Thyroid gland (tissue), 4 donors: ENCODE measurements at places on chromosomes 13 and 19. TPM values are rescaled to one million over a fixed set of nuclear protein-coding genes. Genes with fewer than 3 reads are reported as not detected.

DNA sequence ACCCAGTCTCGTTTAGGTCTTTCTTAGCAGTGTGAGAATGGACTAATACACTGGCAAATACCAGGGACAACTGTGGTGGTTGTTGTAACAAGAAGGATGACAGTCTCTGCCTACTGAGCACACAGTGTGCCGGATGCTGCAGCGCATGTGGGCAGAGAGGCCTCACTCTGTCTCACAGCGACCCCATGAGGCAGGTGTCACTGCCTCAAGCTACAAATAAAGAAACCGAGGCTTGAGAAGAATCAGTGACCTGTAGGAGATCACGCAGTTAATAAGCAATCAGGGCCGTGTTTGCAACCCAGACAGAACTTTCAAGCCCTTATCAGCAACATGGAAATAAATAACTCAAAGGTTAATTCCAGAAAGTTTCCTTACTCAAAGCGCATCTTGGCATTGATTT, 40.5 kb upstream of the GAS6 start:
- no peak for DNase-seq

DNA sequence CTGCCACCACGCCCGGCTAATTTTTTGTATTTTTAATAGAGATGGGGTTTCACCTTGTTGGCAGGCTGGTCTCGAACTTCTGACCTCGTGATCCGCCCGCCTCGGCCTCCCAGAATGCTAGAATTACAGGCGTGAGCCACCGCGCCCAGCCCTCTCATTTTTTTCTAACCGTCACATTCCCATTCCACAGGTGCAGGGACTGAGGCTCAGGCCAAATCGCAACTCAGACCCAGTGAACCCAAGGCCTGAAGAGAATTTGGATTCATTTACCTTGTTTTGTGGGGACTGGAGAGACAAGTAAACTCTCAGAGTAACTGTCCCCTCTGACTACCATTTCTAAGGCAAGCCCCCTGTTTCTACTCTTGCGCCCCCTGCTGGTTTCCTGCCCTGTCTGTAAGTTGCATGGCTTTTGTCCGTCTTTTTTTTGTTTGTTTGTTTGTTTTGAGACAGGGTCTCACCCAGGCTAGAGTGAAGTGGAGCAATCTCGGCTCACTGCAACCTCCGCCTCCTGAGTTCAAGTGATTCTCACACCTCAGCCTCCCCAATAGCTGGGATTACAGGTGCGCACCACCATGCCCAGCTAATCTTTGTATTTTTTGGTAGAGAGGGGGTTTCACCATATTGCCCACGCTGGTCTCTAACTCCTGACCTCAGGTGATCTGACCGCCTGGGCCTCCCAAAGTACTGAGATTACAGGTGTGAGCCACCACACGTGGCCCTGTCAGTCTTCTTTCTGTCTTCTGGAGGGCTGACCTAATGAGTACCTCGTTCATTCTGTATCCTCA, 2.3 kb upstream of the STRN4 start:
- DNase-seq = peak; percentile 56

- DNase-seq = peak; percentile 74
Observed at GRCh38 chr13:45167611-45168554, 33.0 kb downstream of the KCTD4 start.

DNA sequence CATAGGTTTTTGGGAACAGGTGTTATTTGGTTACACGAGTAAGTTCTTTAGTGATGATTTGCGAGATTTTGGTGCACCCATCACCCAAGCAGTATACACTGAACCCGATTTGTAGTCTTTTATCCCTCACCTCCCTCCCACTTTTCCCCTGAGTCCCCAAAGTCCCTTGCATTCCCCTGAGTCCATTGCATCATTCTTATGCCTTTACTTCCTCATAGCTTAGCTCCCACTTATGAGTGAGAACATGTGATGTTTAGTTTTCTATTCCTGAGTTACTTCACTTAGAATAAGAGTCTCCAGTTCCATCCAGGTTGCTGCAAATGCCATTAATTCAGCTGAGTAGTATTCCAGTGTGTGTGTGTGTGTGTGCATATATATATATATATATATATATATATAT, 97.2 kb upstream of the EDNRB start:
- DNase-seq = no peak

DNA sequence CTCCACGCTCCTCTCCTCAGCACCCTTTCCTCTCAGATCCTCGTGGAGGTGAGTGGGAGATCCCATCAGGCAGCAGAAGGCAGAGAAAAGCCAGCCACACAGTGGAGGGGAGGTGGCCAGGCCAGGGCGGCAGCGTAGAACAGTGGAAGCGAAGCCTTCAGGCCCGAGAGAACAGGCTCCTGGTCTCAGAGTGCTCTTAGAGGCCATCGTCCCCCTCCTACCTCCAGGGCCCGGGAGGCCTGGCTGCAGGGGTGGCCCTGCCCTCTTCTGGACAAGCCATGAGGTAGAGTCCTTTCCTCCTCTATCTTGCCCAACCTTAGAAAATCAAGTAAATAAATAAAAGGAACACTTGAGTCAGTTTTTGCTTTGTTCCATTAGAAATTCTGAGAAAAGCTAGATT, 202.0 kb downstream of the KATNAL1 start:
- peak; percentile 80 for DNase-seq

GRCh38 chr19:45668342-45668871, 386 bp downstream of the GIPR start:
- DNase-seq = no peak

DNA sequence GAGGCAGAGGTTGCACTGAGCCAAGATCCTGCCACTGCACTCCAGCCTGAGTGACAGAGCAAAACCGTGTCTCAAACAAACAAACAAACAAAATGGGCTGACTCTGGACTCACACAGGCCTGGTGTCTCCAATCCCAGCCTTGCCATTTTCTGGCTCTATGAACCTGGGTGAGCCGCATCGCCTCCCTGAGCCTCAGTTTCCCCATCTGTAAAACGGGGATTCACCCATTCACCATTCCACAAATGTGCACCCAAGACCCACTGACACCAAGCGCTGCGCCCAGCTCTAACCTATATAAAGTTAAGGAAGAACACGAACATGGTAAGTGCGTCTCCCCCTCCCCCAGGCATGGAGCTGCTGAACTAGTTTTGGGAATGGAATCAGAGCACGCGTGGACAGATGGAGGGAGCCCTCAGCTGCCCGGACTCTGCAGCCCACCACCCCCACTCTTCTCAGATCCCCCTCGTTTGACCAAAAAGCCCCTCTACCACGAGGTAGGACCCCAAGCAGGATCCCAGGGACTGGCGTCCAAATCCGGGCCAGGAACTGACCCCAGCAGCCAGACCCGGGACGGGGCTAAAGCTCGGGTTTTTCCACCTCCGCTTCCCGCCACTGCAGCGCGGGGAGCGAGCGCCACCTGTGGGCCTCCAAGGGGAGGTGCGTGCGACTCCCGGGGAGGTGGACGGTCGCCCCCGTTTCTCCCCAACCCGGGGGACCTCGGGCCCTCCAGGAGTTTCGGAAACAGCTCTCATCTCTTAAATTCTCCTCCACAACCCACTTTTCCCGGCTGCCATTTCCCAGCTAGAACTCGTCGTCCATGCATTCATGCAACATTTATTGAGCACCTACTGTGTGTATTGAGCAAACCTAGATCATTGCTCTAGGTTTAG, 33.0 kb upstream of the ADGRE5 start:
- DNase-seq = peak; percentile 43

GRCh38 chr13:79869326-79869725, 388.4 kb downstream of the NDFIP2 start:
- no peak for DNase-seq

GRCh38 chr13:43770871-43771270, 15.9 kb downstream of the ENOX1 start:
- no peak for DNase-seq

GRCh38 chr19:6579450-6580178, 11.3 kb downstream of the CD70 start:
- DNase-seq = no peak

- no peak for DNase-seq
Observed at GRCh38 chr19:3243819-3244700, 19.6 kb downstream of the CELF5 start.

GRCh38 chr13:35449821-35450220, 26.7 kb downstream of the MAB21L1 start:
- no peak for DNase-seq

- no peak for DNase-seq
Observed at GRCh38 chr13:48535766-48536165, 2.9 kb upstream of the RCBTB2 start.

GRCh38 chr13:111939666-111940278, 127.2 kb upstream of the SOX1 start:
- no peak for DNase-seq

DNA sequence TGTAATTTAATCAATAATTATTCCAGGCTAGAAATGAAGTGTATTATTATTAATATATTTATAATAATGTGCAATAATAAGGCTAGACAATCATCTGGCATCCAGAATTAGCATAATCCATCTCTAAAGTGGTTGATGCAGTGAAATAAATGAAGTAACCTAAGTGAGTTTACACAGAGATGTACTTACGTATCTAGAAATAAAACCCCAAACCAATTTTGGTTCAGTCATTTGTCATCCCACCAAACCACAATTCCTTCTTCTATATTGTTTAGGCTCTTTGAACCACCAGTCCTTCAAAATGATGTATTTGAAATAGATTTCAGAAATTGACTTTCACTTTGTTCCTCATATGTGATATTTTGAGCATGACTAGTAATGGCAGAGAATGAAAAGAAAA, 247.6 kb upstream of the MIR17HG start:
- no peak for DNase-seq

- no peak for DNase-seq
Observed at GRCh38 chr19:19409205-19409604, 3.7 kb downstream of the GATAD2A start.

USE1 gene
- total RNA-seq = 31.5 TPM

GAPDHS gene
- not detected for total RNA-seq

FOSB gene
- total RNA-seq = 2.6 TPM

DMKN gene
- total RNA-seq = 164 TPM

OR7C1 gene
- total RNA-seq = not detected

COX6B2 gene
- total RNA-seq = not detected

SERTM1 gene
- 4.3 TPM for total RNA-seq

MAST1 gene
- 0.56 TPM for total RNA-seq

SHISA7 gene
- total RNA-seq = not detected

RFPL4AL1 gene
- not detected for total RNA-seq

PLIN4 gene
- 1.3 TPM for total RNA-seq

CLDND2 gene
- total RNA-seq = not detected

SACS gene
- 7.1 TPM for total RNA-seq
